ENCODE measurements at places on chromosomes 7 and 10.

GRCh38 chr10:60877777-60878120 is 66.2 kb downstream of the RHOBTB1 start:
- no peak overlapping the region for H3K4me3 ChIP-seq
- H3K4me1 ChIP-seq: no peaks in the 10 kb centered on the region
- H3K27me3 ChIP-seq: no peaks in the 10 kb centered on the region
- no peak for DNase-seq
- no peak overlapping the region for H3K27ac ChIP-seq

- DNase-seq: no peak
- no peaks in the 10 kb centered on the region for H3K36me3 ChIP-seq
Measured at GRCh38 chr10:77005871-77006270, 631.7 kb downstream of the KCNMA1 start.

DNA sequence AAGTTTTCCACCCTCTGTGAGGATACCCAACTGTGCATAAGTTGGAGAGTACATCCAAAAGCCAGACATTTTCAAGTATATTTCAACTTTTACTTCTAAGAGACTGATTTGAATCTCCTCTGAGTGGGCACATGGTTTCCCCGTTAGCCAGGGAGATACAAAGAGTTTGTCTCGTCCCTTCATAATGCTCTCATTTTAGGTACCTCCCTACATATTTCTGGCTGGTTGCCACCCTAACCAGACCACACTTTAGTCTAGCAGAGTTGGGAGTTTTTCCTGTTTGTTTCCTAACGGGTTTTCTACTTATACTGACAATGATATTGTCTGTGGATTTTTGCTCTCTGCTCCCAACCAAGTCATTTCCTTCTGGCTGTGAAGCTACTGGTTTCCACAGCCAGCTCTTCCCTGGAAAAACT is 180.3 kb downstream of the CCDC71L start:
- peaks cover 11% of the 10 kb centered on the region for H3K4me1 ChIP-seq
- H3K4me3 ChIP-seq: no peak overlapping the region
- H3K27me3 ChIP-seq: no peaks in the 10 kb centered on the region
- no peak for DNase-seq
- H3K36me3 ChIP-seq: no peaks in the 10 kb centered on the region
- no peak overlapping the region for H3K27ac ChIP-seq

- no peak for DNase-seq
- no peaks in the 10 kb centered on the region for H3K27me3 ChIP-seq
- H3K4me3 ChIP-seq: no peak overlapping the region
Measured at GRCh38 chr10:33419311-33419710, 84.8 kb upstream of the NRP1 start.

DNA sequence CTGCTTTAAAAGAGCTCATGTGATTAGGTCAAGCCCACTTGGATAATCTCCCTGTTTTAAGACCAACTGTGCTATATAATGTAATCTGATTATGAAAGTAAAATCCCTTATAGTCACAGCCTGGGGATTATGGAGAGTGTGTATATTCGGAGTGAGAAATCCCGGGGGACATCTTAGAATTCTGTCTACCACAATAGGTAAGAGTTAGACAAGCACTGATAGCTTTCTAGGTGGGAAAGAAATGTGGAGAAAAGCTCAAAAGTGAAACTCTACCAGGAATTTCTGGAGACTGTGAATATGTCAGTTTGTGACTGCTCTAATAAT is 2.9 kb upstream of the VCL start:
- no peak overlapping the region for H3K27ac ChIP-seq
- H3K4me1 ChIP-seq: peaks cover 9% of the 10 kb centered on the region
- H3K4me3 ChIP-seq: no peak overlapping the region
- no peak for DNase-seq
- no peaks in the 10 kb centered on the region for H3K36me3 ChIP-seq

- no peak overlapping the region for H3K4me3 ChIP-seq
- no peaks in the 10 kb centered on the region for H3K27me3 ChIP-seq
- DNase-seq: peak; percentile 84
- no peaks in the 10 kb centered on the region for H3K36me3 ChIP-seq
- H3K27ac ChIP-seq: peak overlapping the region; percentile 83
Measured at GRCh38 chr7:80722616-80723195, 84.3 kb downstream of the CD36 start.

GRCh38 chr7:139034855-139035585 is 822 bp downstream of the ZC3HAV1L start:
- peak overlapping the region; percentile 83 for H3K27ac ChIP-seq
- H3K27me3 ChIP-seq: no peaks in the 10 kb centered on the region
- peaks cover 5% of the 10 kb centered on the region for H3K36me3 ChIP-seq

GRCh38 chr10:119454316-119454715 is 88.2 kb downstream of the RGS10 start:
- no peaks in the 10 kb centered on the region for H3K27me3 ChIP-seq
- peaks cover 14% of the 10 kb centered on the region for H3K4me1 ChIP-seq
- no peak for DNase-seq
- no peak overlapping the region for H3K4me3 ChIP-seq

DNA sequence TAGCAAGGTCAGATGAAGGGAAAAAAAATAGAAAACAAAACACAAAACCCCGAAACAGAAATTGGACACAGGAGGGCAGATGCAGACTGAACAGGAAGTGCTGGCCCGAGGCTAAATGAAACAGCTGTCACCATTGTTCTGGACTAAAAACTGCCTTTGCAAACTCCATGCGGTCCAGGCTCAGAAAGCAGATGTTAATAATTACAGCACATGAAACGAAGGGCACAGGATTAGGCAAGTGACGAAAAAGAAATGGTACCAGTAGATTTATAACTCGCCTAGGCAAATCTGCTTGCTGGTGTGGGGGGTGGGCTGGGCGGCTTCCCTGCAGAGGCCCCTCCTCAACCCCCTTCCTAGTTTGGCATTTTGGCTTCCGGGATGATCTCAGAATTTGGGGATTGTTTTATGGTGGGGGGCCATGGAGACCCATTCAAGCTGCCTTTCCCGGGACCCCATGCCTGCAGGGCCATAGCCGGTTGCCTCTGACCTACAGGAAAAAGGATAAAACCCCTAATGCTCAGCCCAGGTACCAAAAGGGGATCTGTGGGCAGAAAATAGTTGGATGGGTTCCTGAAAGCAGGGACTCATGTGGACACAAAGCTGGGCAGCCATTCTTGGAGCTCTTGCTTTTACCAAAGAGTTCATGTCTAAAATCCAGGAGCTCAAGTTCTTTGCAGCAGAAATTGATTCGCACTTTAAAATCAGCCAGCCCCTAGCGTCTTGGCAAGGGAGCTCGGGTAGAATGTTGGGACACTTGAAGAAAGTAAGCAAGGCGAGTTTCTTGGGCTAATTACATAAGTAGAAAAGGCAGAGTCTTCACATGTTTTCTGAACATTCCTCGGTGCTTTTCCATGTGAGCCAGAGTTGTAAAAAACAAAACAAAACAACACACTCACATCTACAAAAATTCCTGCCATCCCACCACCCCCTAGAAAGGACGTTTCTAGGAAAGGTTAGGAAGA is 39.0 kb upstream of the EMX2 start:
- H3K4me1 ChIP-seq: peaks cover 11% of the 10 kb centered on the region
- no peaks in the 10 kb centered on the region for H3K36me3 ChIP-seq
- no peaks in the 10 kb centered on the region for H3K27me3 ChIP-seq
- H3K27ac ChIP-seq: peak overlapping the region; percentile 20
- no peak overlapping the region for H3K4me3 ChIP-seq
- peak; percentile 58 for DNase-seq

- no peak overlapping the region for H3K4me3 ChIP-seq
- H3K4me1 ChIP-seq: peaks cover 33% of the 10 kb centered on the region
- H3K27me3 ChIP-seq: no peaks in the 10 kb centered on the region
- peak; percentile 61 for DNase-seq
Measured at GRCh38 chr10:132390921-132391675, 5.9 kb upstream of the PWWP2B start.

Measured in suprapubic skin (tissue), 4 donors.